ENCODE measurements at places on chromosomes 12 and 14.

- peak; percentile 78 for DNase-seq
Measured at GRCh38 chr12:57837864-57838562, 8.5 kb downstream of the CTDSP2 start.

- no peak for DNase-seq
Measured at GRCh38 chr14:53183611-53184010, 30.5 kb upstream of the DDHD1 start.

- no peak for DNase-seq
Measured at GRCh38 chr12:113891739-113892520, 74.2 kb downstream of the RBM19 start.

- DNase-seq: no peak
Measured at GRCh38 chr14:38839694-38840365, 263.2 kb downstream of the SEC23A start.

DNA sequence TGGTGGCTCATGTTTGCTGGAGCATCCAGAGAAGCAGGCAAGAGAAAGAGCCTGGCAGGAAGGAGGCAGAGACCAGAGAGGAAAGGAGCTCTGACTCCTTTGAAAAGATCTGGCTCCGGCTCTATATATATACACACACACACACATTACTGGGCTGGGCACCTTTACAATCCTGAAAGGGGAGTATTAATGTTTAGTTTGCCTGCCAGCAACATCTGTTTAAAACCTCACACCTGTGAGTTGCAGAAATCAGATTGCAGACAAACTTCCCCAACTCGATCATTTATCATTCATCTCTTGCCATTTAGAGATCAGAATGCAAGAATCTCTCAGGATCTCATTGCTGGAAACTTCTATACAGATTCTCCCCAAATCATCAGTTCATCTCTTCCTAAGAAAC lies at the start of gene KRT77:
Gene KRT77, minus strand, starts transcription at position 101 of the 400 bp plus-strand sequence. Its CDS starts 90 bp downstream, at position 11.
- no peak for DNase-seq

GRCh38 chr14:21069388-21070082 lies 569 bp upstream of the ARHGEF40 start:
- DNase-seq: peak; percentile 89

DNA sequence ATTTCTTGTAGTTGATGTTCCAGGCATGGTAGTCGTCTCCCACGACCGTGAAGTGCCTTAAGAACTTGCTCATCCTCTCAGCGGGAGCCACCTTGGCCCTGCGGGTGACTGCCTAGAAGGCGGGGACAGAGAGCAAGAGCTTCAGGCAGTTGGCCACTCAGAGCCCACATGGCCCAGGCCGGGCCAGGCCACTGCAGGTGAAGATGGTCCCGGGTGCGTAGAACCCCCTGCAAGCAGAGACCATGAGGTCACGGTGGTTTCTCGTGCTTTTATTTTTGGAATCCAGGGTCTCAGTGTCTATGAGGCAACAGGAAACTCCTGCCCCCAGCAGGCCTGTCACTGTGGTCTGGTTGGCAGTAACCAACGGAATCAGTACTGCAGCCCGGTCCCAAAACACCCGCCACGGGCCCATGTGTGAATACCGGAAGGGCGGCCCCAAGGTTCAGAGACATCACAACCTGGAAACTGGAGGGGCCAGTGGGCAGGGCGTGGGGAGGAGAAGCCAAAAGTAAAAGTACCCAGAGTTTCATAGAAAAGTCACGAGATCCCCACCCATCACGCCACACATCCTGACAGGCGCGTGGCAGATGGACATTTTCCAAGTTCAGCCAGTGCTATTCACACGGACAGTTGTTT lies 27.5 kb downstream of the HVCN1 start:
- DNase-seq: peak; percentile 40

- peak; percentile 51 for DNase-seq
Measured at GRCh38 chr12:21773263-21773741, 1.2 kb downstream of the KCNJ8 start.

- DNase-seq: no peak
Measured at GRCh38 chr12:109627633-109628032, 54.0 kb downstream of the MVK start.

- no peak for DNase-seq
Measured at GRCh38 chr14:23167116-23167847, 16.2 kb downstream of the SLC7A8 start.

GRCh38 chr14:36275741-36276140 lies 44.7 kb downstream of the MBIP start:
- DNase-seq: no peak

DNA sequence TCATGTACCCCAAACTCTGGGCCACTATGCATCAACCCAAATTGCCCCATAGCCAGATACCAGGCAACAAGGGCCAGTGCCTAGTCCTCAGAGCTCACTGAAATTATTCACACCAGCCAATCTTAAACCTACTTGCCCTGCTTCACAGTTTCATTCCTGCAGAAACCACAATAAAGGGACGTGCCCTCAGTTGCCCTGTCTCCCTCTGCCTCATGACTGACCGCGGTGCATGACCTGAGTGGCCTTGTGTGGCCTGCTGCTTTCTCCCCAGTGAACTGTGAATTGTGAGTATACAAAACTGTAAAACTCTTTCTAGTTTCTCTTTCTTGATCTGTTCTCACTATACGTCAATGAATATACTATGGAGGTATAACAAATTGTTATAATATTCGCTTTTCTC lies 490.9 kb upstream of the MIS18BP1 start:
- DNase-seq: no peak

GRCh38 chr12:25830456-25830855 lies 128.0 kb upstream of the RASSF8 start:
- DNase-seq: no peak

- no peak for DNase-seq
Measured at GRCh38 chr12:85697003-85697402, 139.2 kb downstream of the RASSF9 start.

GRCh38 chr12:106861984-106862916 lies 87.8 kb downstream of the RIC8B start:
- DNase-seq: no peak

DNA sequence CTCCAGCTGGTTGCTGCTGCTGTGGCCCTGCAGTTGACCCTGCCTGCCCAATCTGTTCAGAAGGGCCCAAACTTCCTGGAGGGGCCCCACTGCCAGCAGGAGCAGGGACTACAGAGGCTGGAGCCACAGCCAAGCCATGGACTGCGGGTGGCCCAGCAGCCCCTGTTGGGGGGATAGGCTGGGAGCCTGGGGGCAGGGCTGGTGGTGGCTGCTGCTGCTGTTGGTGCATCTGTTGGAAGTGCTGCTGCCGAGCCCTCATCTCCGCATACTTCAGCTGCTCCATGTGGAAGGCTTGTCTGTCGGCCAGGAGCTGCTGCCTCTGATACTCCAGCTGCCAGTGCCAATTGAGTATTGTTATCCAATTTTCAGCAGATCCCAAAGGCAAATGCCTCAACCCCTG lies 7.2 kb downstream of the MYL6 start:
- DNase-seq: no peak

- no peak for DNase-seq
Measured at GRCh38 chr12:103965255-103965589, 450 bp upstream of the TDG start.
